Activated CD8-positive, alpha-beta T cell treated with anti-CD3 and anti-CD28 coated beads, Interleukin-2, amount 10 ng/mL, durations not matched to agents 7 days and 5 days (primary cell): ENCODE measurements at places on chromosomes 1 and 21. TPM values are rescaled to one million over a fixed set of nuclear protein-coding genes. Genes with fewer than 3 reads are reported as not detected.

- DNase-seq = no peak
- H3K36me3 ChIP-seq = no peaks in the 10 kb centered on the region
- H3K27me3 ChIP-seq = peaks cover 5% of the 10 kb centered on the region
- H3K4me3 ChIP-seq = no peak overlapping the region
- no peak overlapping the region for H3K27ac ChIP-seq
Measured at GRCh38 chr1:99550198-99550597, 95.7 kb upstream of the PALMD start.

The SELP gene
- not detected for total RNA-seq

The C1orf115 gene
- total RNA-seq = 0.08 TPM

- no peak for DNase-seq
- H3K27me3 ChIP-seq = no peaks in the 10 kb centered on the region
- no peaks in the 10 kb centered on the region for H3K4me1 ChIP-seq
- H3K36me3 ChIP-seq = no peaks in the 10 kb centered on the region
- H3K4me3 ChIP-seq = no peak overlapping the region
- no peak overlapping the region for H3K27ac ChIP-seq
Measured at GRCh38 chr21:23127973-23128372, 2129.8 kb downstream of the NCAM2 start.

The GJB4 gene
- not detected for total RNA-seq

GRCh38 chr1:57377339-57378139 lies 46.3 kb downstream of the DAB1 start:
- no peak overlapping the region for H3K27ac ChIP-seq
- H3K36me3 ChIP-seq = no peaks in the 10 kb centered on the region
- DNase-seq = no peak

The CSF3R gene
- total RNA-seq = not detected

DNA sequence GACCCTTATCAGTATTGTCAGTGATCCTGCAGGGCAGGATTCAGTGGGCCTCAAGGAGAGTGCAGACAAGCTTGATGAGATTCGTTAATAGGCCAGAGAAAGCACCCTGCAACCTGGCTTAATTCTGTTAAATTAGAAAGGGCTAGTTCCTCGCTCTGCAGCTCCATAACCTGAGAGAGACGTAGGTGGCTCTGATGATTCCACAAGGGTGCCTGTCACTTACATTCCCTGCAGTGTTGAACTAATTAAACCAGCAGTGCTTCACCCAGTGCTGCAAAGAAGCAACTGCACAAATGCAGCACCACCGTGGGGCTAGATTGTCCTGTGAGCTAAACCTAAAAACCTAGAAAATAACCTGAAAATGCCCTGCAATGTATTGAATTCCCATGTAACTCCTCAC lies 270.8 kb downstream of the CACNA1E start:
- H3K27me3 ChIP-seq = no peaks in the 10 kb centered on the region
- no peaks in the 10 kb centered on the region for H3K4me1 ChIP-seq
- H3K27ac ChIP-seq = no peak overlapping the region
- H3K36me3 ChIP-seq = no peaks in the 10 kb centered on the region

The CORT gene
- 0.95 TPM for total RNA-seq

- peaks cover 8% of the 10 kb centered on the region for H3K4me1 ChIP-seq
- H3K36me3 ChIP-seq = no peaks in the 10 kb centered on the region
- no peak overlapping the region for H3K27ac ChIP-seq
- H3K4me3 ChIP-seq = no peak overlapping the region
Measured at GRCh38 chr1:74193908-74194307, 4.1 kb downstream of the LRRIQ3 start.

DNA sequence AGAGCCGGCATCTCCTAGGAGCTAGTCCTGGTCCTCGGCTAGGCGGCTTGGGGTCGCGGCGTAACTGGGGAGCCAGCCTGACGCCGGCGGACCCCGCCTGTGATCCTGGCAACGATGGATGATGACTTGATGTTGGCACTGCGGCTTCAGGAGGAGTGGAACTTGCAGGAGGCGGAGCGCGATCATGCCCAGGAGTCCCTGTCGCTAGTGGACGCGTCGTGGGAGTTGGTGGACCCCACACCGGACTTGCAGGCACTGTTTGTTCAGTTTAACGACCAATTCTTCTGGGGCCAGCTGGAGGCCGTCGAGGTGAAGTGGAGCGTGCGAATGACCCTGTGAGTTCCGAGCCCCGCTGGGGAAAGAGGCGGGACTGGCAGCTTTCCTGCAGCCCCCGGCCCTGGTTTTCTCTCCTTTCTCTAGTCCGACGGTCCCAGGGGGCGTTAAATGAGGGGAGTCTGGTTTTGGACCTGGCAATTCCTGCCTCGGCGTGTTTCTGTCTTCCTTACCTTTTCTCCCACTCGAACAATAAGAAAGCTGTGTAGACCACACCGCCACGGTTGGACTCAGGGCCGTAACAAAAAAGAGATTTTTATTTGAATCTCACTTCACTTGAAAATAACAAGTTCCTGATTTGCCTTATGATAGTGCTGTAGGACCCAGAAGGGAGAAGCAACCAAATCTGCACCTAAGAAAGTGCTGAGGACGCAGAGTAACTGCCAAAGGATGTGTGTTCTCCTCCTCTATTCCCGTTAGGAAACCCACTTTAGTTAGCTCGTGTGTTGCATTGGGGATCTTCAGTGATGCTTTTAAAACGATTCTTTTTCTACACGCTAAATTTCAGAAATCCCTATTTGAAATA lies at the start of gene SPRTN:
SPRTN (plus strand) TSS at position 24 of the 859 bp plus-strand sequence; CDS start at position 115, 91 bp downstream.
- peak within 1 kb of the TSS; percentile 100 for H3K4me3 ChIP-seq
- H3K36me3 ChIP-seq = peaks cover 48% of the 10 kb centered on the region
- peak within 1 kb of the TSS; percentile 99 for H3K27ac ChIP-seq
- H3K27me3 ChIP-seq = peaks cover 2% of the 10 kb centered on the region

The CYB5RL gene
- 15.5 TPM for total RNA-seq

GRCh38 chr1:17214876-17215544 lies 10.1 kb downstream of the PADI1 start:
- DNase-seq = no peak
- peaks cover 50% of the 10 kb centered on the region for H3K27me3 ChIP-seq
- H3K27ac ChIP-seq = no peak overlapping the region
- no peak overlapping the region for H3K4me3 ChIP-seq
- peaks cover 33% of the 10 kb centered on the region for H3K4me1 ChIP-seq
- no peaks in the 10 kb centered on the region for H3K36me3 ChIP-seq

The ADAMTS4 gene
- 2.1 TPM for total RNA-seq

DNA sequence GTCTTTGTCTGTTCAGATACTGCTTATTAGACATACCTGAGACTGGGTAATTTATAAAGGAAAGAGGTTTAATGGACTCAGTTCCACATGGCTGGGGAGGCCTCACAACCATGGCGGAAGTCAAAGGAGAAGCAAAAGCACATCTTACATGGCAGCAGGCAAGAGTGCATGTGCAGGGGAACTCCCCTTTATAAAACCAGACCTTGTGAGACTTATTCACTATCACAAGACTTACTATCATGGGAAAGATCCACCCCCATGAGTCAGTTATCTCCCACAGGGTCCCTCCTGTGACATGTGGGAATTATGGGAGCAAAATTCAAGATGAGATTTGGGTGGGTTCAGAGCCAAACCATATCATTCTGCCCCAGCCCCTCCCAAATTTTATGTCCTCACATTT lies 7.1 kb upstream of the PSMA5 start:
- no peak overlapping the region for H3K4me3 ChIP-seq
- no peak overlapping the region for H3K27ac ChIP-seq
- H3K36me3 ChIP-seq = no peaks in the 10 kb centered on the region
- no peak for DNase-seq
- no peaks in the 10 kb centered on the region for H3K4me1 ChIP-seq
- H3K27me3 ChIP-seq = peaks cover 7% of the 10 kb centered on the region

The AJAP1 gene
- total RNA-seq = not detected

The HES5 gene
- not detected for total RNA-seq

The PPIAL4G gene
- total RNA-seq = 0.60 TPM

The CD46 gene
- 94.1 TPM for total RNA-seq

DNA sequence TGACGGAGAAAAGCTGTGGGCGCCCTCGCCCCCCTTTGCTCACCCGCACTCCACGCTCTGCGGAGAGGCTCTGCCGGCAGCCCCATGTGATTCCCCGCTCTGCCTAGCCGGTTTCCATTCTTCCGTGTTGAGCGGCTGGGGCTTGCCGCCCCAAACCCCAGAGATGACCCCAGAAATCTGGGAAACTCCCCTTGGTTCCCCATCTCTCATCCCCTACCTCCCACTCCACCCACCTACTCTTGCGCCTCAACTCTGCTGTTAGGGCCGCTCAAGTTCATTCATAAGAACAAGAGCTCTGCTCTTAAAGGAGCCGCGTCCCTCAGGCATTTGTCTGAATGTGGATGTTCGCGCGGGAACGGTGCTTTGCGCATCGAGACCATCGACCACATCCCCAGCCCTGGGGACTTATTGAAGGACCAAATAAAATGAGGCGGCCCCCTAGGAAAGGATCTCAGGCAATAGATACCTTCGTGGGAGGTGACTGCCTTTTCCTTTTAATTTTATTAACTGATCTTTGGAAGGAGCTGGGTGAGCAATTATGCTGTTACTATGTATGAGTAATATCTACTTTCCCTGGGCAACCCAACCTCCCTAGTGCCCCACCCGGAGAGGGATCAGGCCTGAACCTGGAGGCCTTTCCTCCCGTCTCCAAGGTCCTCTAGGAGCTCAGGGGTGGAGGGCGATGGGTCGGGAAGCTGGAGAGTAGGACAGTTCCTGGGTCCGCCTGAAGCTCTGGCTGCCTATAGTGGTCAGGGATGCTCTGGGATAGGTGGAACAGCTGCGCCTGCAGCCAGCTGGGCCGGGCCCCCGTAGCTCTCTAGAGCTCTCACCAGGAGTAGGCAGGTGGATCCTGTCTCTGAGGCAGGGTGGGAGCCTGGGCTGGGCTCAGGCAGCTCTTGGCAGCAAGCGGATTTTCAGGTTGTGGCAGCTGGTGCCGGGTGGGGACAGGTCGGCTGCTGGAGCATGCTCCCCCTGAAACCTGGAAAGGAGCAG lies 898 bp downstream of the MFSD2A start:
- DNase-seq = peak; percentile 63
- H3K27me3 ChIP-seq = peaks cover 2% of the 10 kb centered on the region
- peaks cover 30% of the 10 kb centered on the region for H3K4me1 ChIP-seq
- H3K4me3 ChIP-seq = peak overlapping the region; percentile 91
- H3K27ac ChIP-seq = peak overlapping the region; percentile 81

The C8A gene
- not detected for total RNA-seq

DNA sequence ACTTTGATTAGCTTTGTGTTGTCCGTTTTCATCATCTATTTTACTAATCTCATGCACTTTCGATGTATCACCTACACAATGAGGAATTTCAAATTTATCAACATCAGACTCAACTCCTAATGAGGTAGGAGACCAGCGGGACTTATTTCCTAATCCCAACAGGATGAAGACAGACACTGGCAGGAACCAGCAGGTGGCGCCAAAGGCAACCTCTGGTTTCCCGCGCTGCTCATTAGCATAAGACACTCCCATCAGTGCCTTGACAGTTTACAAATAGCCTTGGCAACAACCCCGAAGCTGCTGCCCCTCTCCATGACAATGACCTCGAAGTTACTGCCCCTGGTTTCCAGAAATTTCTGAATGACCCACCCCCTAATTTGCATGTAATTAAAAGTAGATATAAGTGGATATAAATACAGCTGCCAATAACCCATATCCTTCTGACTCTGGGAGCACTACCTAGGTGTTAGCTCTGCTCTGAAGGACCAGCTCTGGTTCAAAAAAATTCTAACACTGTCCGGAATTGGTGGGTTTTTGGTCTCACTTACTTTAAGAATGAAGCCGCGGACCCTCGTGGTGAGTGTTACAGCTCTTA lies 974.8 kb downstream of the ADGRL2 start:
- H3K27ac ChIP-seq = no peak overlapping the region
- no peaks in the 10 kb centered on the region for H3K4me1 ChIP-seq
- H3K27me3 ChIP-seq = no peaks in the 10 kb centered on the region
- H3K36me3 ChIP-seq = no peaks in the 10 kb centered on the region
- H3K4me3 ChIP-seq = no peak overlapping the region

GRCh38 chr1:162026881-162027280 lies 3.2 kb upstream of the OLFML2B start:
- peaks cover 11% of the 10 kb centered on the region for H3K4me1 ChIP-seq
- peaks cover 55% of the 10 kb centered on the region for H3K27me3 ChIP-seq
- no peak overlapping the region for H3K27ac ChIP-seq
- no peak for DNase-seq
- H3K36me3 ChIP-seq = no peaks in the 10 kb centered on the region
- no peak overlapping the region for H3K4me3 ChIP-seq

The DNAI4 gene
- total RNA-seq = 1.4 TPM

The TLR5 gene
- total RNA-seq = 0.44 TPM

The PMVK gene
- 43.8 TPM for total RNA-seq

- H3K36me3 ChIP-seq = no peaks in the 10 kb centered on the region
- no peak overlapping the region for H3K27ac ChIP-seq
- peaks cover 1% of the 10 kb centered on the region for H3K27me3 ChIP-seq
- no peak overlapping the region for H3K4me3 ChIP-seq
- DNase-seq = no peak
Measured at GRCh38 chr1:209503196-209503595, 80.3 kb upstream of the CAMK1G start.
